ENCODE measurements at places on chromosomes 12 and 14.

DNA sequence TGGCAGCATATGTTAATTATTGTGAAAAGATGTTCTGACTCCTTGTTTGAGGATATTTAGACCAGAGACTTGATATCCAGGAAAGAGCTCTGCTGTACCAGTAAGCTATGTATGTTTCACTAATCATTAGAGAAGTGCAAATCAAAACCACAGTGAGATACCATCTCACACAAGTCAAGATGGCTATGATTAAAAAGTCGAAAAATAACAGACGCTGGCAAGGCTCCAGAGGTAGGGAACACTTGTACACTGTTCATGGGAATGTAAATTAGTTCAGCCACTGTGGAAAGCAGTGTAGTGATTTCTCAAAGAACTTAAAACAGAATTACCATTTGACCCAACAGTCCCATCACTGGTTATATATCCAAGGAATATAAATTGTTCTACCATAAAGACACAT lies 171.6 kb downstream of the DPY19L2 start:
- no peak for DNase-seq

GRCh38 chr12:132489078-132489601 lies 811 bp upstream of the FBRSL1 start:
- DNase-seq, result peak; percentile 75

GRCh38 chr12:9760699-9761418 lies at the start of gene CD69:
Gene CD69 (minus strand): TSS chr12:9760901. CDS start chr12:9760820, 81 bp downstream.
- peak; percentile 81 for DNase-seq

GRCh38 chr12:10615532-10615931 lies 2.1 kb upstream of the MAGOHB start:
- DNase-seq, result no peak

DNA sequence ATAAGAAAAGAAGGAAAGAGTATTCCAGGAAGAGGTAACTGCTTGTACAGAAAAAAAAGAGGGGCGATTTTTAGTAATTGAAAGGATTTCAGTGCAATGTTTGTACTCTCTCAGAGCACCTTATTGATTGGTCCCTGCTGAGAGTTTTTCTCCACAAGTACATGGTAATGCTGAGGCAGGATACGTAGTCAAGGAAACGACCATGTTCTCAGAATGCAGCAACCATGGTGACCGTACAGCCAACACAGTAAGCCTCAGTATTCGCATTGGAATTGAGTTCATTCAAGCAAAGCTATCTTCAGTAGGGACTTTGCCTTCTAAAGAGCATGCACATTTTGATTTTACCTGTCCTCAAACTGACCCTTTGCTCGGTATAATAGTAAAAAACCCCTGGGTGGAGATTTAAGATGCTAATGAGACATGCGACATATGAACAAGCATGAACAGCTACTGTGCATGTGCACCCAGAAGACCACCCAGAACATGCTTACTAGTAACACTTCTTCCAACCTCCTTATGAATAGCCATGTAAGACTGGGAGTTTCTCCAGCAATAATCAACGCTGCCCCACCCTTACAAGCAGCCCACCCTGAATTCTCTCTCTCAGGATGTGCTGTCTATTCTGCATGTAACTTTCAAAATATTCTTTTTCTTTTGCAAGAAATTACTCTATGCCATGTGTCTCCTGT lies 6.2 kb upstream of the SLC41A2 start:
- no peak for DNase-seq

- DNase-seq, result no peak
Observed at GRCh38 chr14:78141590-78141989, 28.6 kb upstream of the NRXN3 start.

DNA sequence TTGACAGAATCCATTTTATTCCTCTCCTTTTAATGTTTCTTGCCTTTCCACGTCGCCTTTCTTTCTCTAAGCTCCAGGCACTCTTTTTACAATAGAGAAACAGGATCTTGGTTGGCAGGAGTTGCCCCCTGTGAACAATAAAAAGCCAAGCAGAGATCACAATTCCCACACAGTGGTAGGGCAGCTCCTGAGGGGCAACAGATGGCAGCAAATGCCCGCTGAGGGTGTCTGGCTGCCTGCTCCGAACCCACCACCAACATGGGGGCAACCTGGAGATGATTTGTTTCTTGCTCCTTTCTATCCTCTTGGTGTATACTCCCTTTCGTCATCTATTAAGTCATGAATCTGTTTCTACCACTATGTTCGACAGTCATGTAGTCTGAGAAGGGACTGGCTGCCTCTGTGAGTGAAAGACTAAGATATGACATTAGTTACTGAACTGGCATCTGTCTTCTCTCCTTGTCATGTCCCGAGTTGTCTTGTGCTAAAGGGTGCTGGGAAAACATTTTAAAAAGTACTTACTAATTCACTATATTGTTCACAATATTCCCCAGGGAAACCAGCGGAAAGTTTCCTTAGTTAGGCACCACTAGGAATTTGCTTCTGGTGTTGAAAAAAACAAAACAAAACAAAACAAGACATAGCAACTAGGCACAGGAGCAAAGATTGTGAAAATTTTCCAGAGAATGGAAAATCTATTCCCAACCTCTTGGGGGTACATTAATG lies 170.1 kb downstream of the STXBP6 start:
- DNase-seq, result no peak

GRCh38 chr12:128078301-128078971 lies 188.5 kb upstream of the TMEM132C start:
- no peak for DNase-seq

GRCh38 chr12:74849801-74850200 lies 312.2 kb downstream of the ATXN7L3B start:
- no peak for DNase-seq

DNA sequence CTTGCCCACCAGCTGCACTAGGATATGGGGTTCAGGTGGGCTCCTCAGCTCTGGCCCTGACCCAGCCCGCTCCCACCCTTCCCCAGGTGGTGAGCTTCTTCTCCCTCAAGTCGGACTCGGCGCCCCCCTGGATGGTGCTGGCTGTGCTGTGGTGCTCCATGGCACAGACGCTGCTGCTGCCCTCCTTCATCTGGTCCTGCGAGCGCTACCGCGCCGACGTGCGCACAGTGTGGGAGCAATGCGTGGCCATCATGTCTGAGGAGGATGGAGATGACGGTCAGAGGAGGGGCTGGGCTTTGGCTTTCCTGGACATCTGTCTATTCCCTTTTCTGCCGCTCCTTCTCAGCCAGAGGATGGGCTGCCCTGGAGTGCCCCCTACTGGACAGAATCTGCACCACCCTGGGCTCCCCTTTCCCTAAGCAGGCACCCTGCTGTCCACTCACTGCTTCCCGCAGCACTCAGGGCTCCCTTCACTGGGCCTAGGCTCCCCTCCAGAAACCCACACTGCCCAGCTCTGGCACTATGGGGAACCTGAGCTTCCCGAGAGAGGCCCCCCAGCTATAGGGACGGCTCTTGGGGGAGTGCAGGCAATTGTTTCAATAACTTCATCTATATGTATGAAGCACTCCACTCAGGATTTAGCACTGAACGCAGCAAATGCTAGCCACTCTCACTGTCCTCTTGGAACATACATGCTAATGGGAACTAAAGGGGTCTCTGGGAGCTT lies 2.6 kb upstream of the P3H3 start:
- peak; percentile 88 for DNase-seq

- no peak for DNase-seq
Observed at GRCh38 chr12:2373307-2373706, 320.5 kb downstream of the CACNA1C start.

GRCh38 chr12:125169870-125170269 lies 104.6 kb downstream of the AACS start:
- no peak for DNase-seq

DNA sequence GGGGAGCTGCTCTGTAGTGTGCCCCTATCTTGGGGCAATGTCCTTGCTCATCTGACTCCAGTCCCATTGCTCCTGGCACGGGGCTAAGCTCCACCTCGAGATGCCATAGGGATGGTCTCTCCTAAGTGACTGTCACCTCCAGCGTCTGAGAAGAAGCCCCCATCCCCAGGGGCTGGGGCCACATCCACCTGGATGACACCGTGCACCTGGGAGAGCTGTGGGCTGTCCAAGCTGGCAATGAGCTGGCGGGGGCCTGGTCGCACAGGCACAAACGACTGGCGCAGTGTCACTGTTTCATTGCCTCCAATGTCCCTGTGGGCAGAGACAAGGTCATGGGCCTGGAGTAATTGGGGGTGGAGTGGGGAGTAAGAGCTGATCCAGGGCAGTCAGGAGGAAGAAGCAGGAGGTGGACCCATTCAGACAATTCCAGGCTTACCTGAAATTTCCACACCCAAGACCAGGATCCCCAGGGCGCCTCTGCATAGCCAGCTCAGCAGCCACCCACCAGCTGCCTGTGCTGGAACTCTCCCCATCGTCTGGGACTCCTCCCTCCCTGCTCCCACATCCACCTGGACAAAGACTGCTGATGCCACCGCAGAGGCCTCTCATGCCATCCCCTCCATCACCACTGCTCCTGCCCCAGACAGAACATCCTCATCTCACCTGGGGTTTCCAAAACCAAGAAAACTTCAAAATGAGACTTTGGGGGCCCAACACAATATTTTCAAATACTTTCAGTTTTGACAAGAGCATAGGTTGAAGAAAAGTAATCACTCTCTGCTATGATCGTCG lies 7.0 kb upstream of the TINF2 start:
- no peak for DNase-seq

DNA sequence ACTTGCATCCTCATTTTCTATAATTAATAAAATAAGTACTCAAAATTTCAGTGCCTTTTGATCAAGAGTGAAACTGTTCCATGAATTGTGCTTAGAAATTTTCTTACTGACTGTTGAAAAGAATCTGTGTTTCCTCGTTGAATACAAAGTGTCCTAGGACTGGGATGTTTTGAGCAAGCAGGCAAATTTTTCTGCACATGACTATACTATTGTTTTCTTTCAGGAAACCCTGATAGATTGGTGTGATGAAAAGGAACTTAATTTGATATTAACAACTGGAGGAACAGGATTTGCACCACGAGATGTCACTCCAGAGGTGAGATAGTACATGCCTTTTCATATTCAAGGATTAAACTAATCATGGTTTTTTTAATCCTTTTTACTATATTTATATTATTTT lies 316.3 kb downstream of the GPHN start:
- DNase-seq, result no peak

DNA sequence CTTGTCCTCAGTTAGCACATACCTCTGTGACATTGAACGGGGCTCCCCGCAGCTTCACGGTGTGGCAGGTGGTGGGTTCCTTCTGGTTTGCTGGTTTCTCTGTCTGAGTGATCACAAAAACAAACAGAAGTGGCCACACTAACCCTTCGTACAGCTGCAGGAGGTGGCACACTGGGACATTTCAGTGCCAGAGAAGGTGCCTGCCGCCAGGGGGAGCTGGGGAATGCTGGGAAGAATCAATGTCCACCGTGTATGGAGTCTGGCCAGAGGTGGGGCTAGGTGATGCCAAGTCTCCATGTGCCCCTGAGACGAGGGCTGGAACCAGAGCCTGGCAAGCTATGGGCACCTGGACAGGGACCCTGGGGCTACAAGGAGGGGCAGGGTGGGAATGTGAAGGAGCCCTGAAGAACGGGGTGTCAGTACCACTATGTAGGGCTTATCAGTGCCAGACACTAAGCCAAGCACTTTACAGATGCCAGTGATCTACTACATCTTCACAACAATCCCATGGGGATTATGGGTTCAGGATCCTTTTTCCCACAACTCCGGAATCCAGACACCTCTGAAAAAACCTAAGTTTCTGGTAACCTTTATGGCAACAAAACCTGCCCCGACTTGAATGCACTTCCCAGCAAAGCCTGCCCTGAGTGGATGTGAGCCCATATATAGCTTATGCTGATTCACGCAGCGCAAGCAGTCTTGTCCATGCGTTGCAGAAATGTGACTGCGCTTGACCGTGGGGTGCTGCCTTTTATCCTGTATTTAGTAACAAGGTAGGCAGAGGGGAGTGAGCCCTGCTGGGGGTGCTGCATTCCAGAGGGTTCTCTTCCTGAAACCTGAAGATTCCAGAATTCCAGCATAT lies 10.8 kb downstream of the RBM19 start:
- no peak for DNase-seq

- no peak for DNase-seq
Observed at GRCh38 chr14:80172375-80173051, 38.8 kb downstream of the DIO2 start.

GRCh38 chr12:75820071-75820470 lies 211.5 kb downstream of the PHLDA1 start:
- no peak for DNase-seq

GRCh38 chr14:75307700-75308379 lies 29.2 kb downstream of the FOS start:
- peak; percentile 86 for DNase-seq

Data from CD4-positive, alpha-beta T cell treated with Interleukin-17A for 4 hours (primary cell).